Karpas-422 (cell line): ENCODE measurements at places on chromosomes 13 and 19.

- H3K4me3 ChIP-seq: no peak overlapping the region
- H3K27ac ChIP-seq: peak overlapping the region; percentile 40; the same call in 1 of the 2 replicates
- H3K36me3 ChIP-seq: no peaks in the 10 kb centered on the region
- H3K4me1 ChIP-seq: peaks cover 19% of the 10 kb centered on the region
- no peaks in the 10 kb centered on the region for H3K27me3 ChIP-seq
Observed at GRCh38 chr19:1057176-1057855, 9.7 kb upstream of the ARHGAP45 start.

- no peak overlapping the region for H3K27ac ChIP-seq
- H3K27me3 ChIP-seq: no peaks in the 10 kb centered on the region
- DNase-seq: no peak
Observed at GRCh38 chr13:111664696-111665095, 344.3 kb downstream of the TEX29 start.

- peaks cover 8% of the 10 kb centered on the region for H3K4me1 ChIP-seq
- H3K4me3 ChIP-seq: no peak overlapping the region
- no peaks in the 10 kb centered on the region for H3K36me3 ChIP-seq
- no peak overlapping the region for H3K27ac ChIP-seq
- H3K27me3 ChIP-seq: no peaks in the 10 kb centered on the region
- no peak for DNase-seq
Observed at GRCh38 chr13:23725922-23726321, 155.7 kb downstream of the TNFRSF19 start.

- no peak for DNase-seq
- H3K4me1 ChIP-seq: 0 out of 2 replicates have a peak, but pooled peaks cover 4% of the 10 kb centered on the region
- H3K4me3 ChIP-seq: no peak overlapping the region
- H3K27ac ChIP-seq: no peak overlapping the region
Observed at GRCh38 chr19:35026418-35026817, 3.9 kb upstream of the SCN1B start.

- DNase-seq: no peak
- H3K27me3 ChIP-seq: no peaks in the 10 kb centered on the region
- H3K4me1 ChIP-seq: no peaks in the 10 kb centered on the region
- H3K27ac ChIP-seq: no peak overlapping the region
- H3K4me3 ChIP-seq: no peak overlapping the region
- H3K36me3 ChIP-seq: no peaks in the 10 kb centered on the region
Observed at GRCh38 chr13:61696676-61697075, 281.0 kb upstream of the PCDH20 start.

DNA sequence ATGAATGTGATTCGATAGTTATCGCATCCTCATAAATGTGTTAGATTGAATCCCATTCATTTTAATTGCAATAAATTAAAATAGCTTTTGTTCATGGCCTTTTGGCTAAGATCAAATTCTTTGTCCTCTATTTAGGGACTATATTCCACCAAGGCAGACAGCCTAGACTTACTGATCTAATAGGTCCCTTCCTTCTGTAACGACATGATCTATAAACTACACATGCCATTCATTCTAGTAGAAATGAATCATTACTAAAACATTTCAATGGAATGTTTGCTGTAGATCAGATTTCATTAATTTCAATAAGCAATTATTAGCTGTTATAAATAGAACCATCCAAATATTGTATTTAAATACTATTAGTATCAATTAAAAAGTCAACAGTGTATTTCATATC is 526.6 kb upstream of the KLHL1 start:
- DNase-seq: no peak
- H3K36me3 ChIP-seq: no peaks in the 10 kb centered on the region
- H3K27ac ChIP-seq: no peak overlapping the region
- no peak overlapping the region for H3K4me3 ChIP-seq
- no peaks in the 10 kb centered on the region for H3K27me3 ChIP-seq

- H3K27ac ChIP-seq: no peak overlapping the region
- DNase-seq: no peak
- no peaks in the 10 kb centered on the region for H3K36me3 ChIP-seq
- no peak overlapping the region for H3K4me3 ChIP-seq
Observed at GRCh38 chr19:14477418-14478112, 2.4 kb upstream of the PTGER1 start.
